ENCODE measurements at places on chromosomes 4 and X.

DNA sequence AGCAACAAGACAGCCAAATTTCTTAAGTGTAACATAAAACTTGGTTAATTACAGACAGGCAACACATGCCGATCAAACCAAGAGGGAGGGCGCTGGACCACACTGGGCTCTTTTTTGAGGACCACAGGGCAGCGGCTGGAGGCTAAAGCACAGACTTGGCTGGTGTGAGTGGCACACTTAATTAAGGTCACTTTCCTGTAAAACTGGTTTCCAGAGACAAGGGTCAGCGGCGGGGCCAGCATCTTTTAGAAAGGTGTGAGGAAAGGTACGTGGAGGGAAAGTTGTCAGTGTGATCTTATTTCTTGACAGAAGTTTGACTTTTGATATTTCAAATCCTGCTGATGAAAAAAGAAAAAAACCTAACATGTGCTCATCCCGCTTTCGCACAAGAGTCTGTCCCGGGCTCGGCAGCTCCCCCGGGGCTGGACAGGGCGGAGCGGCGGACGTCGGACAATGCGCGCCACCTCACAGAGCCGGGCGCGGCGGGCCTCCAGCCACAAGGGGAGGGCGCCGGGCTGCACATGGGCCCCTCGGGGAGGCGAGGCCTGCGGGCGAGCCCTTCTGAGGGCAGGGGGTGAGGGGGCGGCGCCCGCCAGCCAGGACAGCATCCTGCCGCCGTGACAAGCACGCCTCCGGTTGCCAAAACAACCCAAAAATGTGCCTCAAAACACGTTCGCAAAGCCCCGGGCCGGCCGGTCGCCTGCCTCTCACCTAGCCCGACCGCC lies 660 bp upstream of the HSPA4L start:
- peak; percentile 46 for DNase-seq

DNA sequence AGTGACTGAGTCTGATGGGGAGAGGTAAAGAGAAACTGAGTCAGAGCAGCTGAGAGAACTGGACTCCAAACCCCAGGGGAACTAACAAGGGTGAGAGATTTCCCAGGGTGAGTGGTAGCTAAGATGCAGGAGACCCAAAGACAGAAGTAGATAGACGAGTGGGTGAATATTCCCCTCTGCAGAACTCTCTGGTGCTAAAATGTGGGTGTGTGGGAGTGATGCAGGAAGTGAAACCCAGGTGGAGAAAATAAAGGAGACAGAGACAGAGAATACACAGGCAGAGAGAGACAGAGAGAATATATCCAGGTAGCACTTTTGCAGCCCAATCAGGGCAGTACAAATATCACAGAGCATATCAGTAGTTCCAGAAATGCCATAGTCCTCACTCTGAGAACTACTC lies 212.5 kb upstream of the ZIC3 start:
- DNase-seq: no peak

DNA sequence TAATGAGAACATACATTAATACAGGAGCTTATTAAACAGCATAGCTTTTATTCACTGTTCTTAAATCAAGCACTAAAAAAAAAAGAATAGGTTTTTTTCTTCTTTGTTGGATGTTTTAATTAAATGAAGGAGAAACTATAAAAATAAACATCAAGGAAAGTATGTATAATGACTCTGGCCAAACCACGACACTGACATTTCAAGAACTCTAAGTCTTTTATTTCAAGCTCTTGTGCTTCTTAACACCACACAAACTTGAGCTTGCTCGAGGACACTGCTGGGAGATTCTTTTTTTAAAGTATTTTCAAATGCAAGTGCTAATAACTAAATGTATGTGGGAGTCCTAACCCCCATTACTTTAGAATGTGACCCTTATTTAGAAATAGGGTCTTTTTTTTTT lies 204.9 kb upstream of the PPARGC1A start:
- no peak for DNase-seq

DNA sequence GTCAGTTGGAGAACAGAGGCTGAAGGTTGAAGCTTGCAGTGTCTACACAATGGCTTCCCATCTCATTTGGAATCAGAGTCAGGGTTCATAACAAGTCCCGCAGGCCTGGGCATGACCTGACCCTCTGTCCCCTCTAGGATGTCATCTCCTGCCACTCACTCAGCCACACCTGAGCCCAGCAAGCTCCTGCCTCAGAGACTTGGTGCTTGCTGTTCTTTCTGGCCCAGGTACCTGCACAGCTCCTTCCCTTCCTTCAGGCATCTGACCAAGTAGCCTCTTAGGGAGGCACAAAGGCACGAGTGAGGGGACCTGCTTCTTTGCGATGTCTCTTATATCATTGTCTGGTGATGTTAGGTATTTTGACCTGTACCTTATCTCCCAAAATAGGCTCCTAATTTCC lies 9.0 kb downstream of the ZBTB49 start:
- no peak for DNase-seq

- no peak for DNase-seq
Measured at GRCh38 chr4:88831031-88831430, 133.4 kb upstream of the NAP1L5 start.

DNA sequence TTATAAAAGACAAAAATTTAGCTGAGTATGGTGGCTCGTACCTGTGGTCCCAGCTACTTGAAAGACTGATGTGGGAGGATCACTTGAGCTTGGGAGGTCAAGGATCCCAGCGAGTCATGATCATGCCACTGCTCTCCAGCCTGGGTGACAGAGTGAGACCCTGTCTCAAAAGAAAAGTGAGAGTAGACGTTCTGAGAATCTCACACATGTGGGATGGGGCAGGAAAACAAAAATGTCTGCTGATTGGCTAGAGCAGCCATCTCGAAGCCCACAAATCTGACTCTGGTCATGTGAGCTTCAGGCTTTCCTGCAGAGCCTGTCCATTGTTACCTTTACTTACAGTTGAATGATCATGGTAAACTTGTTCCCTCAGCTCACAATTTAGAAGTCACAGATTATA lies 23.1 kb upstream of the SLC9A7 start:
- DNase-seq: no peak

GRCh38 chr4:16070203-16070602 lies 13.6 kb downstream of the PROM1 start:
- no peak for DNase-seq

GRCh38 chr4:125428832-125429231 lies 114.1 kb downstream of the FAT4 start:
- DNase-seq: no peak

GRCh38 chrX:110671068-110671803 lies 124.4 kb downstream of the CHRDL1 start:
- DNase-seq: no peak
